ENCODE measurements at places on chromosomes 3 and 15.

DNA sequence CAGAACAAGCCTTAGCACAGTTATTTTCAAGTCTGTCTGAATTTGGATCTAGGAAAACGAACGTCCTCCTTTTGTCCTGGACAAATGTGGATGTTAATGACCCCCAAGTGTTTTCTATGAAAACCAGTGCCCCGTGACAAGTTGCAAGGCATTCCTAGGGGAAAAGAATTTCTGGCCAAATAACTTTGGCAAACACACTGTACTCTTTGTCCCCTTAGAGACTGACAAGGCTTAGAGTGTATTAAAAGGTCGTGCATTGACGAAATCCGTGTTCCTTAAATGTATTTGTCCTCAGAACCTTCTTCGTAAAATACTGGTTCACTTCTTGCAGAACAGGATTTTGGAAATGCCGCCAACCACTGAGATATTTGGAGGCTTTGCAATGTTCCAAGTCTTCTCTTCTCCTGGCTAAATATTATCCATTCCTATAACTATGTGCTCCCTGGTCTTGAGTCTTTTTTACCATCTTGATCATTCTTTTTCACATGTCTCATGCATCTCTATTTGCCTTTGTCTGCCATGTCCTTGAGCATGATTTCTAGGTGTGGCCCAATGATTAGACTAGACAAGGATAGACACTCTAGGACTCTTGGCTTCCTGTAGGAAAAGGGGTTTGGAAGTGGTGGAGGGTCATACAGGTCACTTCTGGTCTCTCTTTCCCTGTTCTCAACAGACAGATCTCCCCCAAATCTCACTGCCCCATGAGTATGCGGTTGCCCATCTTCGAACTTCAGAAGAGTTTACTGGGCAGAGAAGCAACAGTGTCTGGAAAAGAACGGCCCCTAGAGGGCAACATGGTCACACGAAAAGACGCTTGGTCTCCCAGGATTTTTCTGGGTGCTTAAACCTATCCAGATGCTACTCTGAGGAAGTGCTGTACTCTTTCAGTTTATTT lies 117.5 kb downstream of the EDEM1 start:
- DNase-seq: peak; percentile 24

- DNase-seq: no peak
Observed at GRCh38 chr3:194326192-194326967, 24.7 kb downstream of the CPN2 start.

- no peak for DNase-seq
Observed at GRCh38 chr3:31861826-31862225, 119.2 kb downstream of the OSBPL10 start.

GRCh38 chr3:132596816-132597433 lies at the start of gene ACKR4:
Gene ACKR4, plus strand, starts transcription at chr3:132597270. Its CDS starts 3,128 bp downstream, at chr3:132600398.
- no peak for DNase-seq

DNA sequence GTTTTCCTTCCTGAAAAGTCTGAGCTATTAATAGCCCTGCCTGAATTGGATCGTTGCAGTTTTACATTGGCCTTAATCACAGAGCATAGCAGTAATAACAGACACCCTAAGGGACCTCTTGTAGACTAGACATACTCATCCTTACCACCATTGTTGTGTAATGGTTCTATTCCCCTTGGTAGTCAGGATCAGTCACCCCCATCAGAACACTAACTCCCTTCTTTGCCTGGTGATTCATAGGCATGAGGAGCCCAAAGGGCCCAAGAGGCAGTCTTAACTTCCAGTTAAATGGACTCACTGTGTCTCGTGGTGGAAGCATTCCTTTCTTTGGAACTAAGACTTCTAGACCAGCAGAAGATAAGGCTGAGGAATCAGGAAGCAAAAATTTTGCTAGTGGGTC lies 20.2 kb downstream of the CGGBP1 start:
- DNase-seq: no peak

DNA sequence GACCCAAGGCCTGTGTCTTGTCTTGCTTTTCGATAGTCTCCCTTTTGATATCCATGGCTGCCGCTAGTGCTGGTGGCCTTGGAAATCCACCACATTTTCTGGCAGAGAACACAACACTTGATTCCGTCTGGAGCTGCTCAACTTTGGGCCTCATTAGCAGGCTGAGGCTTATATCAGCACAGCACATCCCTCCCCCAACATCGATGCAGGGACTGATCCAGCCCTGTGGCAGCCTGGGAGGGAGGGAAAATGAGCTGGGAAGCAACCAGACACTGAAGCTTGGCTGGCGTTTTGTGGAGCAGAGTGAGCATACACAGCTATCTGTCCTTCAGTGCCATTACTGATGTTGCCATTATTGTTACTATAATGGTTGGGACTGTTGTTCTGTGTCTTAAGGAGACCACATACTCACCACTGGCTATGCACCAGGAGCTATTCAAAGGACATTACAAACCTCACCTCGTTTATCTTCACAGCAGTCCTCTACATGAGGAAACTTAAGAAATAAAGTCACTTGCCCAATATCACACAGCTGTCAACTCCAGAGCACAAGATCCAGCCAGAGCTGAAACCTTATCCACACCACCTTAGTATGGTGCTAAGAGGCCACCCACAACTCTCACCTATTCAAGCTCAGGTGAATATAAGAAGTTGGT lies 102.9 kb downstream of the SUCLG2 start:
- DNase-seq: no peak

DNA sequence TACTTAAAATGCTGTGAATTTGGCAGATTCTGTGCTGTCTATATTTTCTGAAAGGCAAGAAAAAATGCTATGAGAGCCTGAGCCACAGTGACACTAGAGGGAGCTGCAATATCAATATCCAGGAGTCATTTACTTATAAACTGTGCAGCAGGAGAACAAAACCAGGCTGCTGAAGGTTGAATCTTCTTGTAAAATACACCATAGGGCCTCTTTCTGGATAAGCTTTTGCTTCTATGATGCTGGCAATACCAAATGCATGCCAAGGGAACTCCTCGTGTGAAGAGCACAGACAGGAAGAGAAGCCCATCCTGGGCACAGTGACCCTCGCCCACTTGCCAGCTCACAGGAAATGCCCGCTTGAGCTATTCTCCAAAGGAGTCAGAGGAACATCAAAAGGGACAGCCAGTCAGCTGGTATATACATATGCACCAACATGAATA lies 48.0 kb upstream of the TSPAN3 start:
- DNase-seq: peak; percentile 78

DNA sequence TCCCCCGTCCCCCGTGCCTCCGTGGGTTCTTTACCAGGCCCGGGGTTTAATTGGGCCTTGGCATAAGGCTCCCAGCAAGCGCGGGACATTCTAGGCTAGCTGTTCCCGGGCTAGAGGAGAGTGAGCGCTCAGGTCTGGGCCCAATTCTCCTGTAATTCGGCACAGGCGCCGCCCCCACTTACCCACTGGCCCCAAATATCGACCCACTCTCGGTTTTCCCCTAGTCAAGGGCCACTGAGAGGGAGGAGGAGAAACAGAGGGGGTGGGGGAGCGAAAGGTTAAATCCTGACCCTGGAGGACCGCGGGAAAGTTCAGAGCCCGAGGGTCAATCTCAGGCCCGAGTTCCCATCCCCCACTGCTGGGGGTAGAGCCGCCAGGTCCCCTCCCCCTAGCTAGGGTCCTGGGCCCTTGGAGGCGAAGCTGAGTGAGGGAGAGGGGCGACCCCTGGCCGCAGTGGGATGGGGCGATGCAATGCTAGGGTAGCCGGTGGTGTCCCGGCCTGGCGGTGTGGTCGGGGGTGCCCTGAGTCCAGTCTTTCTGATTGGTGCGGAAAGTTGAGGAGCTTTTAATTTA lies 8.5 kb upstream of the ONECUT1 start:
- no peak for DNase-seq

GRCh38 chr3:195082811-195083210 lies 188.1 kb downstream of the XXYLT1 start:
- no peak for DNase-seq

DNA sequence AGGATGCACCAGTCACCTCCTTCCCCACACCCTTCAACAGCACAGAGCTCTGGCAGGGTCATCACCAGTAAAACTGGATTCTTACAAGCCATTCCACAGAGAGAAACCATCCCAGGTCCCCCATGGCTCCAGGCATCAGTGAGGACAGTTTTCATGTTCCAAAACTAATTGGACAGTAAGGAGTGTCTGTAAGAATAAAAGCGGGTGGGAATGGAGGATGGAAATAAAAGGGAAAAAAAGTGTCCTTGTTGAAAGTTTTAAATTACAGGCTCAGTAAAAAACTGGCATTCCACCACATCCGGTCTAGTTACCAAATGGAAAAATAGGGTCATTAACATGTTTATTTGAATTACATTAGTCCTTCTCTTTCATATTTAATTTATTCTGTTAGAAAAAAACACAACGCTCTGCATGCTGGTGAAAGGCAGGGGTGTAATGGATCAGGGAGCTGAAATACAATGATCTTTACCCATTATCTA lies 117.4 kb downstream of the TIGIT start:
- DNase-seq: peak; percentile 53

DNA sequence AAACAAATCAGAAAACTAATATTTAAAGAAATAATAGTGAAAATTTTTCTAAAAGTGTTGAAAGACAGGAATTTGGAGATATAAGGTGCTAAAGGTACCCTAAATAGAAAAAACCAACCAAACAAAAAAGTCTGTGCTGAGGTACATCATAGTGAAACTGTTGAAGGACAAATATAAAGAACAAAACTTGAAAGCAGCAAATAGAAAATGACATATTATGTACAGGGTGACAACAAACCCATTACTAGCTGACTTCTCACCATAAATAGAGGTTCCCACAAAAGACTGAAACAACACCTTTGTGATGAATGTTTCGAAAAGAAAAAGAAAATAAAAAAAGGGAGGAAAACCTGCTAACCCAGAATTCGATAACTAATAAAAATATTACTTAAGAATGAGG lies 502.5 kb upstream of the NECTIN3 start:
- DNase-seq: no peak

DNA sequence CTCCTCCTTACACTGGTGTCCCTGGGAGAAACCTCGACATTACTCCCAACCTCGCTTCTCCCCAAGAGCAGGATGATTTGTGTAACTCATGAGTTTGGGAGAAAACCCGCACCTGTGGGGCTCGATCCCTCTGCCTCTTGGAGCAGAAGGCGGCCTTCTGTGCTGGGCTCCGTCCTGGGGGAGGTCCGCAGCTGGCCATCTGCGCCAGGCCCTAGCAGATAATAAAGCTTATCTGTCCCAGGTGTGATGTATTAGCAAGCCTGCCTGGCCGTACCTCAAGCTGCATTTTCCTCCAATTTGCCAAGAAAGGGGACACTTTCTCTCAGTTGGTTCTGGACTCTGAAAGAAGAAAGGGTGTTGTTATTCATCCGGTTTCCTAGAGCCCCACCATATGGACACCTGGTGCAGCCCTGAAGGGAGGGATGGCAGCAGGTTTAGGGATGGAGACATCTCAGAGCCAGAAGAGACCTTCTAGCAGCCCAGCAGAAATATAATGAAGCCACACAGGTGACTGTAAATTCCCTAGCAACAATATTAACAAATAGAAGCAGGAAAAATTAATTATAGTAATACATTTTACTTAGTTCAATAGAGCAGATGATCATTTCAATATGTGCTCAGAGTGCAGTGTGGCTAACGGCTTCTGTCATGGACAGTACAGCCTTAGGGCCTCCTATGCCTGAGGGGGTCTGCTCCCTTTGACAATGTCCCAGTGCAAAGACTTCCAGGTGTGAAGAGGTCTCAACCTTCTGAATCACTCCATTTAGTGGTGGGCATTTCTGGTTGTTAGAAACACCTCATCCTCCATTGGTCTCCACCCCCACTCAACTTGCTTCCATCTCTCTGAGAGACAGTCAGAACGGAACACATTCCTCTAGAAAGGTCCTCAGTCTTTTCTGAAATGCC lies 94.8 kb downstream of the CPN2 start:
- DNase-seq: no peak

DNA sequence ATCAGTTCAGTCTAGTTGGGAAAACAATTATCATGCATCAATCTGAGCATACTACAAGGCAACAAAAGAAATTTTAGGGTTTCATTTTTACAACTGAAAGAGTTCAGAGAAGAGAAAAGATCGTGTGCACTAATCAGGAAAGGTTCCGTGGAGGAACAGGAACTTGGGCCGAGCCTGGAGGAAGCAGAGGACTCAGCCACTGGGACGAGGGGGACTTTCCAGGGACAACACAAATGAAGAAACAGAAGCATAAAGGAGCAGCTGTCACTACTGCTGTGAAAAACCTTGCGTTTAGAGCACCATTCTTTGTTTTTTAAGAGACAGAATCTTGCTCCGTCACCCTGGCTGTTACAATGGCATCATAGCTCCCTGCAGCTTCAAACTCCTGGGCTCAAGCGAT lies 60.5 kb downstream of the MYO1E start:
- no peak for DNase-seq

DNA sequence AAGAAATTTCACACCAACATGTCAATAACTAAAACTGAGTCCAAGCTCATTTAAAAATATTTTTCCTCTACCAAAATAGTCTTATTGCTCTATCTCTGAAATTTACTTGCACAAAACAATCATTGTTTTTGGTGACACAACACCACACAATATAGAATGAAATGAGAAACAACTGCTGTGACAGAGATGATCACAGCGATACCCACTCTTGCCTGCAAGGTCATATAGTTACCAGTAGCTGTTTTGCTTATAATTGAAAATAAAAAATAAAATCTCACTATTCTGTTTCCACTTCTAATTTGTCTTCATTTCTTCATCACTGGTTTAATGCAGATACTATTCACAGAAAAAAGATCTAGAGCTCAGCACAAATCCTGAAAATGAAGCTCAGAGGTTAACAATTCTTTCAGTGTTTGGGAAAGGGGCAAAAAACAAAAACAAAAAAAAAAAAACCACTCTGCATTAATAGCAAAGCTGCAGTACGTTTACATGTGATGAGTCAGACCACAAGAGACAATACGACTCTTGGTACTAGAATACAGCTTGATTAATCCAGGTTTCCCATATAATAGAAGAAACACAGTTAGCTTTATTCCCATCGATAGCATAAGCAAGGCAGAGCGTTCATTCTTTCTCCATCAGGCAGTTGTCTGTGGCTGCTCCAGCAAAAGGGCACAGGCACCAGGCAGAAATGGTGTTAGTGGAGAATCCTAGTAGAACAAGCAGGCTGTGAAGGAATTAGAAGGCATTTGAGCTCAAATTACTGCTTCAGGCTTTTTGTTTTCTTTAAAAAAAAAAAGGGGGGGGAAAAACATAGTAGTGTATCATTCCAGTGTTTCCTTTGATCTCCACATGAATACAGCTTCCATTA lies 773 bp downstream of the ANKRD28 start:
- DNase-seq: peak; percentile 67

GRCh38 chr3:144028798-144029411 lies 57.3 kb downstream of the DIPK2A start:
- no peak for DNase-seq

All from astrocyte of the cerebellum (primary cell).